Activated CD4-positive, alpha-beta T cell treated with anti-CD3 and anti-CD28 coated beads for 4 hours (primary cell): ENCODE measurements at places on chromosomes 2 and 18.

GRCh38 chr2:152343426-152343825, 8.5 kb downstream of the FMNL2 start:
- no peak for DNase-seq

DNA sequence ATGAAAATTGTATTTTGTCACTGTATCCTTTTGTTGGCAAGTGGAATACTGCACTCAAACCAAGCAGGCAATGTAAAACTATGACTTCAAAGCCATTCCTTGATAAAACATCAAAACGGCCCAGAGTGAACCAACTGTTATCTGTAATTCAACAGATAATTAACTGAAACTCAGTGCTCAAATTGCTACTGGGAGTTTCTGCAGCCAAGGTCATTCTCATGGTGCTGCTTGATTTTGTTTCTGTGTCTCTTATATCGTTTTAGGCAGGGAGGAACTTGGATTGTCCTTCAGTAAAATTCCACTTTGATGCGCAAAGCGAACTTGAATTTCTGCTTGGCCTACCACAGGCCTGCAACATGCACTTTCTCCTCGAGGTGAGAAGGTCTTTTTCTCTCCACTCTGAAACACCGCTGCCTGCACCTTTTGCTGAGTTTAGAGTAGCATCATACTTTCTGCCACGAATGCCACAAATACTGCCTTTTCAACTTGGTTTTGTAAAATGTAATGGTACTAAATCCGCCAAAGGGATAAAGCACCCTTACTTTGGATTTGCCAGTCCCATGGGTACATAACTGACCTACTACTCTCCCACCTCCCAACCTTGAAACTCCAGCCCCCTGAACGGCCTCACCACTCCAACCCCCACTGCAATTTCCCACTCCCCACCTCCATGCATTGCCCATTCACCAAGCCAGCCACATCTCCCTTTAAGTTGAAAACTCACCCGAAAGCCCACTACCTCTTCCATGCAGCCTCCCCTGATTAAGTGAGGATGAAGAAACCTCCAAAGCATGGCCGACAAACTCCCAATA, 204.7 kb downstream of the TGIF1 start:
- no peak for DNase-seq

- DNase-seq, result peak; percentile 15
Measured at GRCh38 chr2:64325477-64325851, 128.5 kb upstream of the LGALSL start.

DNA sequence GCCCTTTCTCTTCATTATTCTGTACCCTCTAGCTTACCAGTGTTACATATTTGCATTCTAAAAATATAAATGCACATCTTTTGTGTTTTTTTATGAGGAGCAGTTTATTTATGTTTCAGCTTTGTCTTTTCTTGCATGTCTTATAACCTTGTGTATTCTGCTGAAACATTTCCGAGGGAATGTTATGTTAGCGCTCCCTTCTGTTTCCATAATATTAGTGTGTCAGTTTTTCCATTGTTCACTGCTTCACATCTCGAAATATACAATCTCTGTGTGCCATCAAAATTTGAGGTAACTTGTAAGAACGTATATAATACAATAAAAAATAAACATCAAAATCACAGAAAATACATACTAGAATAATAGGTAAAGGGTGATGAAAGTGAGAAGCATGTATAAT, 153.3 kb downstream of the PKP4 start:
- DNase-seq, result no peak

DNA sequence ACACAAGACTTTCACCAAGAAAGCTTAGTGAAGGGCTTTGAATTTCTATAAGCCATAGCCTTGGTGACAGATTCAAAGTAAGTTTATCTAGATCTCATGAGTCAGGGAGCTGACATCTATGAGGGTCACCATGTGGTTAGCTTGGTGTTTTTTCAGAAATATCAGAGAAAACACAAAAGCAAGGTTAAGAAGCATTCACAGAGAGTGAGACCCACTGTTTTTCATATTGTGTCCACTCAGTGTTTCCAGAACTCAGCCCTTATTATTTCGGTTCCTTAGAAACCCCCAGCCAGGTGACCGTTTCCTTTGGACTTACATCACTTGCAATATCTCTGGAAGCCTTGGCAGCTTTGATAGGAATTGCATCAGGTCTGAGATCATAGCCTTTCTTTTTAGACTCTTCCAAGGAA, 76.6 kb downstream of the NEB start:
- no peak for DNase-seq
